ENCODE measurements at places on chromosomes 4 and X.

DNA sequence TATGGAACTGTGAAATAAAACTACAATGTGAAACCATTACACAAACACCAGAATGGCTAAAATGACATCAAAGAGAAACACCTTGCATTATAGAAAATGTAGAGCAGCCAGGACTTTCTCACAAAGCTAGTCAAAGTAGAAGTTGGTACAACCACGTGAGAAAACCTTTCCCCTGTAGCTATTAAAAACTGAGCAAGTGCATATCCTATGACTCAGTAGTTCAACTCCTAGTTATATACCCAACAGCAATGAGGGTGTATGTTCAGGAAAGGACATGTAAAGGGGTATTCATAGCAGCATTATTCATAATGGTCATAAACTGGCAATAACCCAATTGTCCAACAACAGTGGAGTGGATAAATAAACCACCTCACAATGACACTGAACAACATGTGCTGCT, 177.5 kb upstream of the NUDT10 start:
- DNase-seq = no peak

DNA sequence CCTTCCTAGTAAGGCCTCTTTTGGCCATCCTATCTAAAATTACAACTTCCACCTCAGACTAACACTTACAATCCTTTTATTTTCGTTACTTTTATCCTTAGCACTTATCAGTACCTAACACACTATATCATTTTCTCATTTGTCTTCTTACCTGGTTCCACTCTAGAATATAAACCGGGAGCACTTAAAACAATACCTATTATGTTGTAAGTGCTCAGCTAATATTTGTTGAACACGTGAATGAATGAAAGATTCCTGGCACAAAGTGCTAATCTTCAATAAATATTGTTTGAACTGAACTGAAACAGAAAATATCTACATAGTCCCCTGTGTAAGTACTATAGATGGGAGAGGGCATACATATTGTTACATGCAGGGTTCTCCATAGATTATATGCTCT, 14.4 kb downstream of the MGARP start:
- no peak for DNase-seq

DNA sequence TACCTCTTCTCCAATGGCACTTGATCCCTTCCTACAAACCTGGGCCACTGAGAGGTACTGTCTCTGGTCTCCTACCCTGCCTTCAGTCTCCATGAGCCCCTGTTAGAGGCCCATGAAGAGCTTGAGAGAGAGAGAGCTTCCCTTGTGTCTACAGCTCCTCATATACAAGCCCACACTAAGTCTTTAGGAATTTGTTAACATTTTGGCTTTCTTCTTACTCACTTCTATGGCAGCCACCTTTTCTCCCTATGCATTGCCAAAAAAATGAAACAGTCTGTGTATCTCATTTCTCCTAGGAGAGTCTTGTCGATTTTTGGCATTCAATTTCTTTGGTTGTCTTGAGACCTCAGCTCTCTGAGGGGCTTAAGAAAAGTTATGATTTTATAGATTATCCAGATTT, 90.9 kb upstream of the LNX1 start:
- no peak for DNase-seq

- DNase-seq = no peak
These were observed 41.6 kb downstream of the SYNPO2 start for GRCh38 chr4:118930255-118930654.

DNA sequence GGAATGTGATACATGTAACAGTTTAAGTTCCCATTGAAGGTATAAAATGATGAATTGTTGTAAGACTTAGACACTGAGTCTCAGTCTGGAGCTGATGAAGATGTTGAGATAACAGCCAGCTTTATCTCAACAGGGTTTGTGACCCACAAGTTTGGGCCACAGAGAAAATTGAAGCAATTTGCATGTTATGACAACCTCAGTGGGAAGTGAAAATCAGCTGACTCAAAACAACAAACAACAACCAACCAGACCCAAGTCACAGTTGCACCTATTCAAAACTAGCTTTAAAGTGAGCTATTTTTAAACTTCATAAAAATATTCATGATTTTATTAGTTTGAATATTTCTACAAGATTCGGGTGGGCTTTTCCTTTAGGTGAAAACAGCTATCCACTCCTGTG, 8.0 kb downstream of the SFRP2 start:
- no peak for DNase-seq

GRCh38 chr4:142262956-142263355, 583.1 kb downstream of the INPP4B start:
- no peak for DNase-seq

DNA sequence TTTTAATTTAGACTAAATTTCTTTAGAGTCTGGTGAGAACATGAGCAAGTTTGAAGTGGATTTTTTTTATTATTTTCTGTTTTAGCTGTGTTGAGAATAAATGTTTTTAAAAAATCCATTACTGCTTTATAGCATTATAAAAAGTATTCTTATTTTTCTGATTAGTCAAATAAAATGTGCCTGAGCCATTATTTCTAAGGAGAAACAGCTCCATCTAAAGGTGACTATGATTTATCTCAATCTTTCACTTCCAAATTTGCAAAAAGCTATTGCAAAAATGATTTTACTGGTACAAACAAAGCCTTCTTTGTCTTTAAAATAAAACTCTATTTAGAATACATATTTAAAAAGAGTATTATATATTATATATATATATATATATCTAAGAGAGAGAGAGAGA, 959.2 kb downstream of the FAM133A start:
- no peak for DNase-seq

DNA sequence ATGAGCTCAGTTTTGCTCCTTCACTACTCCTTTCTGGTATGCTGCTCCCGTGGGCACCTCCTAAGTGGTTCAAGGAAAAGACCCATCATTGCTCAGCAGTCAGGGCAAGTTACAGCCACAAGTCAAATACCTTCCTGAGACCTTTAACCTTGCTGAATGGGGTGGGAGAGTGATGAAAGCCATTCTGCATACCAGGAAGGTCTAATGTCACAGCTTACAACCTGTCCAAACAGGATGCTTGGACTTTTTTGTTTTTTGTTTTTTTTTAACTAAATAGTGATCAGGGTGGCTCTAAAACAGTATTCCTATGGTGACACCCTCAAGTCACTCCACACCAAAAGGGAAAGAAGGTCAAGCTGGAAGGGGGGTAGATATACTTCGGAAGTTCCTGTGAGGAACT, 93.1 kb downstream of the GPC3 start:
- no peak for DNase-seq

DNA sequence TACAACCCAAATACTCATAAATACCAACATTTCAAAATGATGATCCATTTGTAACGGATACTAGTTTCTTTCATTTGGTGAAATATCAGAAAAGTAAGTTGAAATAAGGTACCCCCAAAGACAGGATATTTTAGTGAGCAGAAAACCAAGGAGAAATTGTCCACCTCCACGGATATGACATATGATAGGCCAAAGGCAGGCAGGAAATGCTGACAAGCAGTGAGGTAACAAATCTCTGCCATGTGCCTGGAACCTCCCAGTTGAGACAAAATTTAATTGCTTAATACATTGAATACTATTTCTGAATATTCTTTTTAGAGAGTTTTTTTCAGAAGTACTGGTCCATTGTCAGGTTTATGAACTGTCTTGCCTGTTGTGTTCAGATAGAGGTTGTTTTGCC, 118.8 kb downstream of the GATB start:
- DNase-seq = no peak

DNA sequence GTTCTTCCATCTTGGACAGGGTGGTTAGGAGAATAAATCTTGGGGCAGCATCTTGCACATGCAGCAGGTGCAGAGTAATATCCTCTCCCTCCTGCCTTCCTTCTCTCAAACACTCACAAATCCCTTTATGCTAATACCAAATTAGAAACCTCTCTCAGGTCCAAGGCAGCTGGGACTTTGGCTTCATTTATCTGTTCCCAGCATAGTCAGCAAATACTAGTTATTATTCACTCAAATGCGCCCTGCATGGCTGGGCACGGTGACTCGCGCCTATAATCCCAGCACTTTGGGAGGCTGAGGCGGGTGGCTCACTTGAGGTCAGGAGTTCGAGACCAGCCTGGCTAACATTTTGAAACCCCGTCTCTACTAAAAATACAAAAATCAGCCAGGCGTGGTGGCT, 156.0 kb upstream of the GALNT7 start:
- DNase-seq = no peak

GRCh38 chr4:1250527-1250812, 1.5 kb upstream of the CTBP1 start:
- DNase-seq = no peak

- no peak for DNase-seq
These were observed 101.5 kb downstream of the MGST2 start for GRCh38 chr4:139767168-139767567.

DNA sequence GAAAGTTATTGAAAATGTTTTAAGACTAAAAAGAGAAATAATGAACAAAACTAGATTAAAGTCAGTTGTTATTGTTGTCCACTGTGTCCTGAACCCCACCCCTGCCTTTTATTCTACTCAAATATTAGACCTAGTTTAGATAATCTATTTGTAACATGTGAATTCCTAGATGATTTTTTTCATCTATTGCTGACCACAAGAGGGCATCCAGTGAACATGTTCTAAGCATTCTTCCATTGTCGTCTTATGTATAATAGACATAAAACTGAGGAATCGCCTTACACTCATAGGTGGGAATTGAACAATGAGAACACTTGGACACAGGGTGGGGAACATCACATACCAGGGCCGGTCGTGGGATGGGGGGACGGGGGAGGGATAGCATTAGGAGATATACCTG, 36.4 kb upstream of the HPRT1 start:
- no peak for DNase-seq

GRCh38 chrX:91079342-91080114, 355.1 kb upstream of the PABPC5 start:
- DNase-seq = no peak

DNA sequence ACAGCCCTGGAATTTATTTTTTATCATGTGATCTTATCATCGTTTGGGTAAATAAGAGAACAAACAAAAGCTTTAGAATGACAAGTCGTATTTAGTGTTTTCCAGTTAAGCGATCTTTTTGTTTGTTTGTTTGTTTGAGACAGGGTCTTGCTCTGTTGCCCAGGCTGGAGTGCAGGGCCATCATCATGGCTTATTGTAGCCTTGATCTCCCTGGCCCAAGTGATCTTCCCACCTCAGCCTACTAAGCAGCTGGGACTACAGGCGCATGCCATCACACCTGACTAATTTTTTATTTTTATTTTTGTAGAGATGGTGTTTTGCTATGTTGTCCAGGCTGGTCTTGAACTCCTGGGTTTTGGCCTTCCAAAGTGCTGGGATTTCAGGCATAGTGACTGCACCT, 57.1 kb upstream of the PDLIM3 start:
- no peak for DNase-seq

DNA sequence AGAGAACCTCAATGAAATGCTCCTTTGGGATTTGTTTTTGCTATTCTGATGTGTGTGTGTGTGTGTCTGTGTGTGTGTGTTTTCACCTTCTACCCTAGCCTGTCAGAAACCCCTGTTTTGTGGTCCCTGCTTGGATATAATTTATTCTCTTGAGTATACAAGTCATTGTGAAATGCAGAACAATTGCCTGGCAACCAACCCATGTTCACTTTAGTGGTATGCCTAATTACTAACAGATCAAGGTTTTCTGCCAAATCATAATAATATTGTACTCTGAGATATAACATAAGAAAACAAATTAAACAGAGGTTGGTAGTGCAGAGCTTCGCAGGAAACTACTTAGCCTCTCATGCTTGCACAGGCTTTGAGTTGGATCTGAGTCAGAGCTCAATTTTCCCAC, 7.0 kb upstream of the TET2 start:
- DNase-seq = no peak

DNA sequence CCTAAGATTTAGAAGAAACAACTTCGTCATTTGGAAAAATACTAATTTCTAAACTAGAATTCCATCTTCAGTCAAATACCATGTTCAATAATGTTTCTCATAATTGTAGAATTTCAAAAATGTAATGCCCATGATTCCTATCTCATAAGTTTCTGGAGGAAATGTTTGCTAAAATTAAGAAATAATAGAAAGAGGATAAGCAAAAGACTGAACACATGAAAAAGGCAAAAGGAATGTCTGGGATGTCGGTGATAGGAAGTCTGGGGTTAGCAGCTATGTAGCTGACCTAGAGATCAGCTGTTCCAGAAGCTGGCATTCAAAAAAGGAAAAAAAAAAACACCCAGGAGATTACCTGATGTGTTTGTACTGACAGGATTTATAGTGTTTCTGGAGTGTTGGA, 18.9 kb upstream of the PCDH10 start:
- DNase-seq = no peak

DNA sequence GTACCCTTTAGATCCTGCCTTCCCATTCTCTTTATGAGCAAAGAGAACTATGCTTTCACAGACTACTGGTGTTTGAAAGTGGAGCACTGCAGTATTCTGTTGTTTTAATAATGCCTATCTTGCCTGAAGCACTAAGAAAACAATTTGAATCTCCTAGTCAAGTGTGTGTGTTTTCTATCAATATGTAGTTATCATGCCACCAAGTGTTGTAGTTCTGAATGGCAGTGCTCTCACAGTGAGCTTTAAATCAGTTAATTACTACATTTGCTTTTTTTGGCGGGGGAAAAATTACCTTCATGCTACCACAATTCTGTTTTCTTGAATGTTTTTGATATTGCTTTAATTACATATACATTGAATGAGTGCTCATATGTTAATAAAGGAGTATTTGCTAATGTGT, 143.6 kb upstream of the FAM47A start:
- no peak for DNase-seq

DNA sequence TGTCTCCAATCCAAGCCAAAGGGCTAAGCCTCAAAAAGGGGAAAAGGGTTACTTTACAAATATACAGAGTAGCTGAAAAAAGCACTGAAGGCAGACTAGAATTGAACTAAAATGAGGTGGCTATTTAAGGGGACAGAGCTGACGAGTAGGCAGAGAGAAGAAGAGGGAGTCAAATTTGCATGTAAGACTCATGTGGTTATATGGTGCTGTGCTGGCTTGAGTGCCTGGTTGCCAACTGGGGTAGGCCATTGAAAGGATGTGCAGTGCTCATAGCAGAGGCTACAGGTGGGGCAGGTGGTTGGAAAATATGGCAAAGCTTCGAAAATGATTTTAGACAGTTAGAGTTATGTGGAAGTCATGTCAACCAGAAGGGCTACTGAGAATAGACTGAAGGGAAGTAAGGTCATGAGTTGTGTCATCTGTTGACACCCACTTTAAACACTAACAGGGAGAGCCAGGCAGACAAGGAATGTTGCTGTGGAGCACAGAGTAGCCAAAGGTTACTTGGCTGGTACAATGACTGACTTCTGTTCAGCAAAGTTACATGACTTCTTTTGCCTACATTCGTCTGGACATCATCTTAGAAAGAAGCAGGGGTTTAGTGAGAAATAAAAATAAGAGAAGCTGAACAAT, 1210.4 kb downstream of the ADGRL3 start:
- DNase-seq = no peak

- DNase-seq = no peak
These were observed 30.8 kb downstream of the SLITRK2 start for GRCh38 chrX:145848448-145848847.

Data from stimulated activated CD8-positive, alpha-beta memory T cell treated with anti-CD3 and anti-CD28 coated beads, Interleukin-4, amount 100 ng/mL, for 1 hour (primary cell).